Esophagus squamous epithelium (tissue), 5 donors: ENCODE measurements at places on chromosomes 12 and 14.

- no peak for DNase-seq
These were observed 836.7 kb upstream of the FOXG1 start for GRCh38 chr14:27929797-27930347.

GRCh38 chr14:24692382-24693352 is 58.7 kb upstream of the GZMB start:
- no peak for DNase-seq

DNA sequence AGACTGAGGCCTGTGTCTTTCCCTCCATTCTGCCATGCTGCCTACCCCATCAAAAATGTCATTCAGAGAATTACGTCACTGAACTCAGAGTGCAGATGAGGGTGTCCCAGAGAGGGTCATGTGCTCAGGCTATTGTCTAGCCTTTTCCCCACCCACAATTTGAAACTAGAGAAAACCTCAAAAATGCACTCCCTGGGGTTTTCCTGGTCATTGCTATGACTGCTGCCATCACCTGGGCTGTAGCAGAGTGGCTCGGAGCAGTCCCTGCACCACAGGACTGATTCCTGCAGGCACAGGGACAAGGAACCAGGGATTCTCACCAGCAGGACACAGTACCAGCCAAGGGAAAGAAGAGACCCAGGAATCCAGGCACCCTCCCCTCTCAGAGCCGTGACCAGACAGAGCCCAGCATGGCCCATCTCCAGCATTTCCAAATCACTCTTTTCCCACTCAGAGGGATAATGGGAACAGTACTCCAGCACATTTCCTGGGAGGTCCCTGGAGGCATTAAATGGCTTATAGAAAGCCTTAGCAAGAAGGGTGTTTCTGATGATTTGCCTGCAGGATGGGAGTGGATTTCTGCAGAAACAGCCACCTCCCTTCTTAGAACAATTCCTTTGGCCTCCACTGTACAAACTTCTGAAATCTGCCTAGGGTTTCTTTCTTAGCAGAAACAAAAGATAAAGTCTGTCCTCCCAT is 45.9 kb downstream of the VWF start:
- no peak for DNase-seq

GRCh38 chr14:53183611-53184010 is 30.5 kb upstream of the DDHD1 start:
- no peak for DNase-seq

DNA sequence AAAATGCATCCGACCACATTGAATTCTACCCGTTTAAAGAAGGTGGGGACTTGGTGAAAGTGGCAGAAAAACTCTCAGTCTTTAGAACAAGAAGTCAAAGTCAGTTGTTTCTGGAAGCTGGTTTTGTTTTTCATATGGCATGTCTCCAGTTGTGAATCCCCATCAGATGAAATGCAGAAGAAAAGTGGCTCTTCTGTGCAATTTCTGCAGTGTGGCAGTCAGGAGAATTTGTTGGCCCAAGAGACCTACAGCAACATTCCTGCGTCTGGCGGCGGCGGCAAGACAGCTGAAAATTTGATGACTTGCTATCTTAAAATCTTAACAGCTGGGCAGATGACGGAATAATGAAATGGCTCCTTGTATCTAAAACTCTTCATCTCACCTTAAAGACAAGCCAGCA is 201.5 kb downstream of the FOXN3 start:
- DNase-seq = no peak

GRCh38 chr12:47886510-47887240 is 18.1 kb downstream of the VDR start:
- no peak for DNase-seq

DNA sequence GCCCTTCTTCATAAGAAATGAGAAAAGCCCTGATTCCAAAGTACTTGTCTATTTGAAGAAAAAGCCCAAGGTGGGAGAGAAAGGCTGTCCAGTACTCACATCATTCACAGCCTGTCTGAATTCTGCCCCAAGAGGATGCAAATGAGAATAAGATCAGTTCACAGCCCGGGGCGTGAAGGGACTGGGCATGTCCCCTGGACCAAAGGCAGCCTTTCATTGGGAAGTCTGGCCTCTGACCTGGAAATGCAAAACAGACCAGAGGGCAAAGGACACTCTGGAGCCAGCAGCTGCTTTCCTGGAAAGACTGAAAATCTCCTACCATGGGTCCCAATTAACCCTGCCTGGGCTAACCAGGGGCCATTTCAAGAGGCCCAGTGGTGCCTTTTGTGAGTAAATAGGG is 191.2 kb upstream of the PELI2 start:
- no peak for DNase-seq

DNA sequence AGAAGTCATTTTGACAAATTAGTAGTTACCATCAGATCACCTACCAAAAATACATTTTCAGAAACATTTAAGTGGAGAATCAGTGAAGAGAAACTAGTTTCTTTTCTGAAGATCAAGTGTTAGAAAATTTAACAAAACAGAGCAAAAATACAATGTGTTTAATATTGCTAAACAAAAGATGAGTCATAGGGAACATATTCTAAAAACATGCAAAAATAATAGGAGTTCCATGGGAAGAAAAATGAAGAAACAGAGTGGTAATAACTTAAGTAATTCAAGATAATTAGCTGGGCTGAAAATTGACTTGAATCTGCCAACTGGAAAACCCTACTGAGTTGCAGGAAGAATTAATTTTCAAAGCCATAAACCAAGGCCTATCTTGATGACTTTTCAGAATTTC is 111.5 kb upstream of the KITLG start:
- DNase-seq = no peak

DNA sequence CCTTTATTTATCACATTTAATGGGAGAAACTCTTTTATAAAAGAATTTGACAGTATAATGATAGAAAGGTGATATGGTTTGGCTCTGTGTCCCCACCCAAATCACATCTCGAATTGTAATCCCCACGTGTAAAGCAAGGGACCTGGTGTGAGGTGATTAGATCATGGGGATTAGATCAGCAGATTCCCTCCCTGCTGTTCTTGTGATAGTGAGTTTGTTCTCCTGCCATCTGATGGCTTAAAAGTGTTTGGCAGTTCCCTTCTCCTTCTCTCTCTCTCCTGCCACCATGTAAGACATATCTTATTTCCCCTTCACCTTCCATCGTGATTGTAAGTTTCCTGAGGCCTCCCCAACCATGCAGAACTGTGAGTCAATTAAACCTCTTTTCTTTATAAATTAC is 1110.3 kb downstream of the FLRT2 start:
- DNase-seq = no peak

DNA sequence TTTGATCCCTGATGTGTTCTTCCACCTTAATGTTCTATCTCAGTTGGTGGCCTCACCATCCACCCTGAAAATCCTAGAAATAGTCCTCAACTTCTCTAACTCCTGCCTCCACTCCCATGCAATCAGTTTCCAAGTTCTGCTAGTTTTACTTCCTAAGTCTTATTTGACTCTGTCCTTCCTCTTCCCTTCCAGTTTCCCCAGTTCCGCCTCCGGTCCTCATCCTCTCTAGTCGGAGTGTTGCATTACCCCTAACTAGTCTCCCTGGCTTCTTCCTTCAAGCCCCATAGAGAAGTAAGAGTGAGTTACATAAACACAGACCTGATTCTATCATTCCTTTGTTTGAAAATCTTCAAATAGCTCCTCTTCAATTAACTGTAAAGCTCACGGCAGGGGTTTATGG is 236.5 kb downstream of the GXYLT1 start:
- DNase-seq = no peak

- DNase-seq = no peak
These were observed 123.8 kb downstream of the NPAS3 start for GRCh38 chr14:33062476-33062875.

GRCh38 chr12:30135776-30136175 is 352.0 kb upstream of the TMTC1 start:
- no peak for DNase-seq

DNA sequence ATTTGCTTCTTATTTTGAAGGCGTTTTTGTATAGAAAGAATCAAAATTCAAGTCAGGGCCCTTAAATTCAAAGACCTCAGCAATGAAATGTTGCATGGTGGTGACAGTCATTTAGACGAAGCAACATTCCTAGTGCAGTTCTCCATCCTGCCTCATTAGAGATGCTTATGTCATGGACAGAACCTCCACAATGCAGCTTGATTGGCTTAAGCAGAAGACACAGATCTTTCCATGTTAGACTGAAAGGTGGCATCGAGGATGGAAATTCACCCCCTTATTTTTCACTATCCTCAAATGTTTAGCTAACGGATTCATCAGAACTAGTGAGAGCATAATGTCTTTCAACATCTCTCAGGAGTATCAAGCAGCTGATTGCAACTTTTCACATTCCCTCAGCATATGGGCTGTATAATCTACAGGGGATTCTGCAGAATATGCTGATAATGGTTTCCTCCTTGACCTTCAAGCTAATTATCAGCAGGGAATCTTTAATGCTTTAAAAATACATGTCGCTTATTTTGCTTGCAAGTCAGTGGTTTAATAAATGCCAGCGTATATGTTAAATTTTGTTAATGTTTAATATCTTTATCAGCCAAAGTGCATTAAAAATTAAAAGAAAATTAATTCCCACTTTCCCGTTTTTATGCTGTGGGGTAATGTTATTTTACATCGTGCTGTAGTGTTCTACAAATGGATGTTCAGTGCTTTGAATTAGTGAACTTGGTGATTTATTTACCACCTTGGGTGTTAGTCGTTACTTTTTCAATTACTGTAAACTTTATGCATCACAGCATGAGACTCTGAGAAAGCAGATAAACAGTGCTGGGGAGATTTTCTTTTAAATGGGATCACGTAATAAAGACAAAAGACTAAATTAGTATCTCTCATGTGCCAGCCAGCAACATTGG is 12.8 kb upstream of the NRDE2 start:
- no peak for DNase-seq
